ENCODE measurements at places on chromosomes 12 and 14.

GRCh38 chr12:52022841-52023181 lies 16.1 kb downstream of the TAMALIN start:
- DNase-seq, result no peak

- DNase-seq, result no peak
Observed at GRCh38 chr12:76186131-76186906, 101.8 kb upstream of the NAP1L1 start.

DNA sequence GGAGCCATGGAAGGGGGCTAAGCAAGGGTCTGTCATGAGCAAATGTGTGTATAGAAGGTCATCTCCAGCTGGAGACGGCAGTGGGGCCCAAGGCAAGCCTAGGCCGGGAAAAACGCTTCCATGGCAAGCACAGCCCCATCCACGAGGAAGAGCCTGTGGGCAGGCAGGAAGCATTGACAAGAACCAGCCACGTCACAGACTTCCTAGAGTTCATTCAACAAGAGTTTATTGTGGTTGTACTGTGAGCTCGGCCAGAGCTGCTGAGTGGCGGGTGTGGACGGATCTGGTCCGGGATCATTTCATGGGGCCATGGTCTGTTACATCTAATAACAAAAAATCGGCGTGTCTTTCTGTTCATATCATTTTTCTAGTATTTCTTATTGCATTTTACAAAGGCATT lies 311.7 kb downstream of the TMEM121 start:
- no peak for DNase-seq

DNA sequence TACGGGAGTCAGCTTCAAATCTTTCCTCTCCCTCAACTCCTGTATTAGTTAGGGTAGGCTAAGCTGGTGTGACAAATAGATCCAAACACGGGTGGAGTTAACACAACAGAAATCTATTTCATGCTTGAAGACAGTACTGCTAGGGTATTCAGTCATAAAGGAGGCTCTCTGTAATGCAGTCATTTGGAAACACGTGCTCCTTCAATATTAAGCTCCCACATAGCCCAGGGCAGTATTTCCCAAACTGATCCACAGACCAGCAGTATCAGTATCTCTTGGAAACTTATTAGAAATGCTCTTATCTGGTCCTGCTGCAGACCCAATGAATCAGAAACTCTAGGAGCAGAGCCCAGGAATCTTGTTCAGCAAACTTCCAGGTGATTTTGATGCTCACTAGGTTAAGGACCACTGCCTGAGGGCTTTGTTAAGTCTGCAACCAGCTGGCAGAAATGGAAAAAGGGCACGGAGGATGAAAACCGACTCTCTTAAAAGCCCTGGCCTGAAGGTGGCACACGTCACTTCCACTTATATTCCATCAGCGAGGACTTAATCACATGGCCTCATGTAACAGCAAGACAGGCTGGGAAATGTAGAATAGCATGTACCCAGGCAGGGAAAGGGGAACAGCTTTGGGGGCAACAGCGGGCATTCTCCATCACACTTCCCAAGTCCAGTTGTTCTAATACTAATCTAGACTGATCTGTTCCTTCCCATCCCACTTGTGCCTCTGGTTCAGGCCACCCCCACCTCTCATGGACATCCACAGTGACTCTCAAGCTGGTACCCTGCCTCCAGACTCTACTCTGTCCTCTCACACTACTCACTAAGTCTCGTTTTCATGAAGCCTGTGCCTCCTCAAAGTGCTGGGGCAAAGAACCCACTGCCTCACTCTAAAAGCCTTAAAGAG lies 38.2 kb upstream of the RIC8B start:
- DNase-seq, result no peak

GRCh38 chr12:25276199-25276937 lies 25.6 kb upstream of the KRAS start:
- DNase-seq, result no peak

- no peak for DNase-seq
Observed at GRCh38 chr14:75667099-75667765, 6.2 kb downstream of the TTLL5 start.

DNA sequence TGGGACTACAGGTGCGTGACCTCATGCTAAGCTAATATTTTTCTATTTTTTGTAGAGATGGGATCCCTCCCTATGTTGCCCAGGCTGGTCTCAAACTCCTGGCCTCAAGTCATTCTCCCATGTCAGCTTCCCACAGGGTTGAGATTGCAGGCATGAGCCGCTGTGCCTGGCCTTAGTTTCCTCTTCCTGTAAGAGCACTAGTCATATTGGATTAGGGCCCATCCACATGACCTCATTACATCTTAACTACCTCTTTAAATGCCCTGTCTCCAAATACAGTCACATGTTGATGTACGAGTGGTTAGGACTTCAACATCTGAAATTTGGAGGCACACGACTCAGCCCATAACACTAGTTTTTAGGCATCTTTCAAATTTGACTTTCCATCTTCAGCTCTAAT lies 72.2 kb upstream of the RASSF3 start:
- no peak for DNase-seq

- no peak for DNase-seq
Observed at GRCh38 chr14:75313294-75313693, 34.7 kb downstream of the FOS start.

DNA sequence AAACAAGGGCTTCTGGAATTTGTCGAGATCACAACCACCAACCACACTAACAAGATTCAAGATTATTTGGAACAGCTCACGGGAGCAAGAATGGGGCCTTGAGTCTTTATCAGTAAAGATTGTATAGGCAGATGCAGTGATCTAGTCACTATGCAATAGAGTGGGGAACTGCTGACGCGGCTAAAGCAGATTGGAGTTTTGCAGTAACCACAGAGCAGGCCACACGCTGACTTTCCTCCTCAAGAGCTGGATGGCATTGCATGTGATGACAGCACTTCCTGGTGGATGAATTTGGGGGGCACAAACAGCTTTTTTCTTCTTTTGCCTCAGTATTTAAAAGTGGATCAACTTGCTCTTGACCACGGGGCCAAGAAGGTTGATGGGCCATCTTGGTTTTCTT lies 46.0 kb downstream of the KCNK13 start:
- no peak for DNase-seq

DNA sequence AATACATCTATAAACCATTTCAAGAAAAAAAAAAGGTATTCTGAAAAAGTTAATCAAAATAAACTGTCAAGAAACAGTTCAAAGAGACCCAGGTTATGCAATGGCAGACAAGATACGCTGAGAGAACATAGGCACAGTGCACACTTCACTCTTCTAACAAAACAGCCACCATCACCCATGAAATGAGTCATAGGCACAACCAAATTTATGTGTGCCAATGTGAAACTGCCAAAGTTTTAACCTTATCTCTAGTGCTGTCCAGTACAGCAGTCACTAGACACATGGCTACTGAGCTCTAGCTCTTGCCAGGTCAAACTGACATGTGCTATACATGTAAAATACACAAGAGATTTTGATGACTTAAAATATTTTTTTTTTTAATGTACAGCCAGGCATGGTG lies 1.4 kb downstream of the CEP128 start:
- DNase-seq, result no peak

DNA sequence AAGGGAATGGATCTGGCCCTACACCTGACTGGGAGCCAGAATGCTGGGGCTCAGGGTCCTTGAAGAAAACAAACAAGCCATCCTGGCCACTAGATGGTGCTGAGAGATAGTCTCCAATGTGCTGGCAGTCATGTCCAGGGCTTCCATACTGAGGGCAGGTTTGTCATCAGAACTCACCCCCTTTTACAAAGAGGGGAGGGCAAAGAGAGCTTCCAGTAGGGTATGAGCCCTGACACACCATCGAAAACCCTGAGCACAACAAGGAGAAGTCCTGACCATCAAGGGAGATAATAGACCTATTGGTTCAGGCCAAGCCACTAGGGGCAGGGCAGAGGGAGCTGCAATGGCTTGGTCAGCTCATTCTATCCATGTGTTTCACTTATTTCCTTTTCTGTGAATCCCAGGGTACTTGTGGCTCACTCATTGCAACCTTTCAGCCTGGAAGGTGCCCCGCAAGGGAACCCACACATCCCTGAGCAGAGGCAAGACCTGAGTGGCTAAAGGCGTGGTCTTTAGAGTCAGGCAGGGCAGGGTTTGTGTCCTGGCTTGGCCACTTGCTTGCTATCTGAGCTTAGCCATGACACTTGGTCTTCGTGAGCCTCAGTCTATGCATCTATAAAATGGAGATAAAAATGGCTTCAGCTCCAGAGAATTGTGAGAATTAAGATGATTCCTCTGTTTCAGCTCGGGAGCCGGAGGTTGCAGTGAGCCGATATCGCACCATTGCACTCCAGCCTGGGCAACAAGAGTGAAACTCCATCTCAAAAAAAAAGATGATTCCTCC lies 6.2 kb upstream of the PLEKHH1 start:
- no peak for DNase-seq

DNA sequence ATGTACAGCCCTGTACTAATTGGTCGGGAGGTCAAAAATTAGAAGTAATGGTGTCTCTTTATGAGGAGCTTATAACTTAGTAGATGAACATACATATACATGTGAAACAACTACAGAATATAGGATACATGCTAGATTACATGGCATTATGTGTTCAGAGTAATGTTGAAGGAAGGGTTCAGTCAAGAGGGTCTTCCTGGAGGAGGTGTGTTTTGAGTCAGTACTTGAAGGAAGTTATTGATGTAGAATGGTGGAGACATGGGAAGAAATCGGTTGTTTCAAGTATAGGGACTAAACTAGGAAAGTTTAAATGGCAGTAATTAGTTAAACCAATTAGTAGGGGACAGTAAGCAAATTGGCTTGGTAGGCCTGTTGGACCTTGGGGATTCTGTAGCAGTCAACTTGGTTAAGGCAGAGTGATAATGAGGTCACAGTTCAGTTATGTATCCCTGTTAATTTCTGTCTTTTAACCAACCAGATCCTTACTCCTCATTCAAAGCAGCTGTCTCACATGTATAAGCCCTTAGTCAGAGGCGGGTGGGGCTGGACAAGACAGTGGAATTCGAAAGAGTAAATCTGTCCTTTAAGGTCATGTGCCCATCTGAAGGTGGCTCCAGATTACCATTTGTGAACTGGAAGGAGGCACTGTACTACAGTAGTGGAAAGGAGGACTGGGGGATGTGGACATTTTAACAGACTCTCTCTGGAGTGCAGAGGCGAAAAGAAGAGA lies 3.5 kb upstream of the ANKRD52 start:
- no peak for DNase-seq

- no peak for DNase-seq
Observed at GRCh38 chr12:15289192-15289591, 33.1 kb upstream of the PTPRO start.

- DNase-seq, result no peak
Observed at GRCh38 chr12:55707841-55708694, at the start of gene ITGA7. TSS of gene ITGA7 (minus strand) at chr12:55707904. CDS start at chr12:55707682, 222 bp downstream.

- DNase-seq, result no peak
Observed at GRCh38 chr12:68428724-68429501, 96.8 kb upstream of the MDM1 start.

DNA sequence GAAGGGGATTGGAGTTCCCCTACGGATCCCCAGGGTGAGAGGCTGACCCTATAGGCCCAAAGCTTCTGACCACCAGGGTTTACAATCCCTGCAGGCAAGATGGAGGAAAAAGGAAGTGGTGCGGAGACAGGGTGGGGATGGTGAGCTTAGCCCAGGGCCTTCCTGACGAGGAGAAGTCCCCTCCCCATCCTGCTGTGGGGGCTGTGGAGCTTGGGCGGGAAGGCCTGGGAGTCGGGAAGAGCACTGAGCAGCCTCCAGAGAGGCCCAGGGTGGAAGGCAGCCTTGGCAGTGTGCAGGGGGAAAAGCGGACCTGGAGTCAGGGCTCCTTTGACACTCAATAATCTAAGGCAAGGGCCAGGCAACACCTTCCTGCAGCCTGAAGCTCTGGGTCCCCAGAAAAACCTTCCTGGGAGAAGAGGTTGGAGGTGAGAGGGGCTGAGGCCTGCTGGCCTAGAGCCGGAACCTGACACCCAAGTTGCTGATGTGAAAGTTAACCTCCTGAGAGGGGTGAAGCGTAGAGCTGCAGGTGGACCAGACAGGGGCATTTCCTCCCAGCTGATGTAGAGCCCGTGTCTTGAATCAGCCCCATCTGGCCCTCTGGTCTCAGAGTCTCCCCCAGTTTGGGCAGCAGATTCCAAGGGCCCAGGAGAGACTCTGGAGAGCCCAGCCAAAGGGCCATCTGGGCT lies 6.0 kb downstream of the HDAC7 start:
- no peak for DNase-seq

DNA sequence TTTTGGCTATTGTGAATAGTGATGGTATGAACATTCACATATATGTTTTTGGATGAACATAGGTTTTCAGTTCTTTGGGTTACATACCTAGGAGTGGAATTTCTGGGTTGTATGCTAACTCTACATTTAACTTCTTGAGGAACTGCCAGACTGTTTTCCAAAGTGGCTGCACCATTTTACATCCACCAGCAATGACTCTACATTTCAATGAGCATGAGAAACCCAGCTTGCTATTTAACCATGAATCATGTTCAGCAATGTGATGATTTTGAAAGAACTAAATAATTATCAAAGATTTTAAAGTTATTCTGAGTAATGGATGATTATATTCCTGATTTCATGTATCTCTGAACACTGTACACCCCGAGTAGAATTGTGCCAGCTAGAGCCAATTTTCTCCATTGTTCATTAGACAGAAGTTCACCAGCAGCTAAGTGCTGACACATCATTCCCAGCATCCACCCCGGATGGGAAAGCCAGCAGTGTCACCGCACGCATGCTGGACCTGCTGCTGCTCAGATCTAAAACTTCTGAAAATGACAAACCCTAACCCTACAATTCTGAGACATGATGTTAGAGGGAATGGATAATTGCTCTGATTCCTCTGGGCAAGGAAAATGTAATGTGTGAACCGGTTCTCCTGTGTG lies 13.3 kb upstream of the ANAPC5 start:
- DNase-seq, result no peak

DNA sequence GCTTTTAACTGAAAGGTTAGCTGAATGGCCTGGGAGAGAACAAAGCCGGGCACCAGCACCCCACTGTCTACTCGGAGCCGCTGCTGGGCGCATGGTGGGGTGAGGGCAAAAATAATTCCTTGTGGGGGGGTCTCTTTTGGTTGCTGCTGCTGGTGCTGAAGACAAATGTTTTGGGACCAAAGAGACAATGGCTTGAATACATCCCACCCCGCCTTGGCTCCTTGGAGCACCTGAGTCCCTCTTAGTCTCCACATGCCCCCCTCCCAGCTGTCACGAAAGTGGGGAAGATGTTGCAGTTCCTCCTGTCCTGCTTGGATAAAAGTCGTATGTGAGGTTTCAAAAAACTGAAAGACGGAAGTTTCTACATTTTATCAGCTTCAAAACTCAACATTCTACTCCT lies 85.0 kb downstream of the PIWIL1 start:
- no peak for DNase-seq

- DNase-seq, result no peak
Observed at GRCh38 chr14:71444030-71444822, 488.0 kb upstream of the RGS6 start.

- no peak for DNase-seq
Observed at GRCh38 chr14:100872259-100873095, 31.0 kb downstream of the RTL1 start.
